ENCODE measurements at places on chromosomes 3 and 15. TPM values are rescaled to one million over a fixed set of nuclear protein-coding genes. Genes with fewer than 3 reads are reported as not detected.

COL6A5 gene
- not detected for total RNA-seq

UBAP1L gene
- total RNA-seq, result 4.9 TPM

KLHL25 gene
- total RNA-seq, result 5.8 TPM

DNAH12 gene
- total RNA-seq, result 0.05 TPM

TM2D3 gene
- total RNA-seq, result 39.5 TPM

LRRC31 gene
- total RNA-seq, result not detected

GUCA1C gene
- not detected for total RNA-seq

GPR62 gene
- not detected for total RNA-seq

CYP8B1 gene
- not detected for total RNA-seq

EFCAB12 gene
- 0.55 TPM for total RNA-seq
